ENCODE measurements at places on chromosomes 4 and X. TPM values are rescaled to one million over a fixed set of nuclear protein-coding genes. Genes with fewer than 3 reads are reported as not detected.

DNA sequence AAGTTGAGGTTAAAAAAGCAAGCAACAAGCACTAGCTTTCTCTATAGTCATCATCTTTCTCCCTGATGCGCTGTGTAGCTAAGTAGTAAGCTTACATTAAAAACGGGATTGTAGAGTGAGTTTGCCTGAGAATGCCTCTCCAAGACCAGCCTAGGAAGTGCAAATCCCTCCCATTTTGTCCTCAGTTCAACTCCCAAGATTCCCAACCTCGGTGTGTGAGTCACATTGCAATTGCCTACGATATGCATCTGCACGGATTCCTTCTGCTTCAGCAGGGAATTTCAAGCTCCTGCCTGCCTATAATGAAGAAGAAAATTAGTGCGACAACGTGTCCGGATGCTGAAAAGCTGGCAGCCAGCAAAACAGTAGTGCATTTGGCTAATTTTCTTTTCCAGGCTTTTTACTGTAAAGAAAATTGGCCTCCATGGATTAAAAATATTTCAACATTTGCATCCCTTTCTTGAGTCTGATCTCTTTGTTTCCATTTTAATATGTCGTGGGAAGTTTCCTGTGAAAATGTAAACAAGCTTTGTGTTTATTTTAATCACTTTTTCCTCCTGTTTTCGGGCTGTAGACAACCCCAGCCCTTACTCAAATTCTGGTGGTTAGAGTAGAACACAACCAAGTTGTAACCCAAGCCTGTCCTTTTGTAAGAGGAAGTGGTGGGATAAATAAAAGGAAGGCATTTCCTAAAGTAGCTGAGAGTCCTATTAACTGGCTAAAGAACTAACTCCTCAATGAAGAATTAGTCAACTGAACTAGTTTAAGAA lies 58.4 kb upstream of the TET2 start:
- H3K27ac ChIP-seq = no peak overlapping the region
- H3K36me3 ChIP-seq = no peaks in the 10 kb centered on the region
- H3K4me3 ChIP-seq = no peak overlapping the region
- H3K4me1 ChIP-seq = no peaks in the 10 kb centered on the region
- DNase-seq = no peak

DNA sequence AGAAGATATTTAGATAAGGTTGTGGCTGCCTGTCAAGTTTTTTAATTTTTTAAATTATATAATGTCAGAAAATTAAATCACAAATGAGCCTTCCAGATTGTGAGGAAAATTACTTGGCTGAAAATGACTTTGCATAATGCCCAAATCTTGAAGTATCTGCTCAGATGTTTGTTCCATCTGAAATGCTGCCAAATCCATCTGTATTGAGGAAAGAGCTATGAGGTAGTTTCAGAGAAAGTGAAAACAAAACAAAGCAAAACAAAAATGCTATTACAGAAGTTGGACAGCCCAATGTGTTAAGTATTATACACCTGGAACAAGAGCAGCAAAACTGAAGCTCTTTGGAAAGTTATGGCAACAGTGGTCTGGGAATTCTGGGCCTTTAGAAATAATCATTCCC lies 23.3 kb upstream of the GUCY1B1 start:
- DNase-seq = no peak
- H3K27me3 ChIP-seq = no peaks in the 10 kb centered on the region
- H3K4me3 ChIP-seq = no peak overlapping the region
- H3K4me1 ChIP-seq = no peaks in the 10 kb centered on the region
- no peaks in the 10 kb centered on the region for H3K36me3 ChIP-seq
- no peak overlapping the region for H3K27ac ChIP-seq

DNA sequence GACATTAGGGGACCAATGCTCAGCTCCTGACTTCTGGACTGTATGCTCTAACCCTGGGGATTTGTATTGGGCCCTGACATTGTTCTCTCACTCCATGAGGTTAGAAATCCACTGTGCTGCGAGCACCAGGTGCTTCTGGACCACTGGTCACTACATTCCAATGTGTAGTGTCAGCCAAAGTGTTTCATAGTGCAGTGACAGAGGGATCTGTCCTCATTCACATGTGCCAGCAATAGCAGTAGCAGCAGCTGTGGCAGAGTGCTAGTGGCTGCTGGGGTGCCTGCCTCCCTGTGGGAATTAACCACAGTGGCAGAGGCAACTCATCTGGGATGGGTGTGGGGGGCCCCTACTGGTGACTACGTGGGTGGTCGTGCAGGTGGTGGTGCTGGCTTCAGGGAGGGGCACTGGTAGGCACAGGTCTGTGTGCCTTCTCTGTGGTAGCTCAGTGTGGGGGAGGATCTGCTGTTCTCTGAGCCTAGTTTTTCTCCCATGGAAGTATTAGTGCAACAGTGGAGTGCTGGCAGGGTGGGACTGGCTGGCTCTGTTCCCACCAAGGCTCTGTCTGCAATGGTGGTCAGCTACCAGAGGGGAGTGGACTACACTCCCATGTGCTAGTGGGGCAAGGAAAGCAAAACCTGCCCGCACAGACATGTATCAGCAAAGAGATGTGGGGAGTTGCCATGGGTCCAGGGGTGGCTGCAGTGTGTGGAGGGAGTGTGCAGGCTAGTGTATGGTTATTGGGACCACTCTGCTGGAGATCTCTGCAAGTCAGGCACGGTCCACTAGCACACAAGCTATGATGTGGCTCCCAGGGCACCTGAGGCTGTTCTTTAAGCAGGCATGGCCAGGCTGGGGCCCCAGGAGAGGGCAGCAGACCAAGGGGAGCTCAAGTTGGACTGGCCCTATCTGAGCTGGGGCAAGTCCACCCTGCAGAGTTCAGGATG lies 78.5 kb downstream of the SCLT1 start:
- no peaks in the 10 kb centered on the region for H3K36me3 ChIP-seq
- no peak for DNase-seq
- H3K4me3 ChIP-seq = no peak overlapping the region
- no peaks in the 10 kb centered on the region for H3K4me1 ChIP-seq
- H3K27me3 ChIP-seq = no peaks in the 10 kb centered on the region

DCAF12L1 gene
- not detected for total RNA-seq

Measured in naive thymus-derived CD4-positive, alpha-beta T cell (primary cell).